Substantia nigra (tissue), 51 donors: ENCODE measurements at places on chromosomes 7 and 10.

GRCh38 chr10:63884426-63884825, 363.2 kb downstream of the REEP3 start:
- DNase-seq: no peak

DNA sequence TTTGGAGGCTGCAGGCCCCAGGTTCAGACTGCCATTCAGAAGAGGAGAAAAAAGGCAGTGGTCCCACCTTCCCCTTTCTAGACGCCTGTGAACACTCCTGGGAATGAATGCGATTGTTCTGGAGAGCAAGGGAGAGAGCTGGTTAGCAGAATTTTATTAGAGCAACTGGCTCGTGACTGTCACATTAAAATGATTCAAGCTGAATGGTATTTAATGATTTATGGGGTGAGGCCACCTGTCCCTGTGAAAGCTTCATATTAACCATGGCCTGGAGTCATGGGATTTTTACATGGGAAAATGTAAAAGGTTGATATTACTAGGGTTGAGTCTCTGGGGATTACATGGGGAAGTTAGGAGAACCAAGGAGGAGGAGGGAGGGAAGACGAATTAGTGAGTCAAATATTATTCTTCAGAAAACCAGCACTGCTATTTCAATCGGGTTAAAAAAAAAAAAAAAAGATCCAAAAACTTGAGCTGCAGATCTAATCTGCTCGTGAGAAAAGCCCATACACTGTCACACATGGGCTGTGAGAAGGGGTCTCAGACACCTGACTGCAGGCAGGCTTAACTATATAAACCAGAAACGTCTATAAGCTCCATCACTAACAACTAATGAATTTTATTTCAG, 8.3 kb downstream of the CXCL12 start:
- DNase-seq: no peak

DNA sequence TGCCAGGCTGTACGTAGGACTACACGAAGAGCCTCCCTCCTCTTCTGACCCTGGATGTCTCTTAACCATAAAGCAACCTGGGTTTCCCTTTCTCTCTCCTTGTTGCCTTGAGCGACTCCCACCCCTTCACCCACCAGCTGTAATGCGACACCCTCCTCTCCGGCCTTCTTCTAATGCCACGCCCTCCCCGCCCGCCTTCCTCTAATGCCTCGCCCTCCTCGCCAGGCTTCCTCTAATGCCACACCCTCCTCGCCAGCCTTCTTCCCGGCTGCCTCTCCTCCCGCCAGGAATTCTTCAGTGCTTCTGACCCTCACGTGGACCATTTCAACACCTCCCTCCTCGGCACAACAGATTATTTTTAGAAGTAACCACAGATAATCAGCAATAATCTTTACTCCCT, 348.5 kb upstream of the SHH start:
- no peak for DNase-seq

DNA sequence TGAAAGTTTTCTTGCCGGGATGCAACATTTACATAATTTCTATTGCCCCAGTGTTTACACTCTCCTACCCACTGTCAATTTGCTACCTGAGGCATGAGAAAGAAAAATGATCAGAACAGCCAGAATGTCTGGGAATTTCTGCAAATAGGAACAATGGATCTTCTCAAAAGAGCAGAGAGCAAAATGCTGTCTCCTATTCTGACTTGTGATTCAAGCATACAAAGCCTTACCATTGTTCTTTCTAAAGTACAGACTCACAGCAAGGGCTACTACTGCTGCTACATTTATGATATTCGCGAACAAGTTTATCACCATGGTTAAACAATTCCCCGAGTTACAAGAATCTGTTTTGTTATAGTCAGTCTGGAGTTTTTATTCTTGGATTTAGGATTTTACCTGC, 329.9 kb upstream of the CELF2 start:
- no peak for DNase-seq

GRCh38 chr10:80410578-80411145, 2.3 kb downstream of the PRXL2A start:
- DNase-seq: no peak

DNA sequence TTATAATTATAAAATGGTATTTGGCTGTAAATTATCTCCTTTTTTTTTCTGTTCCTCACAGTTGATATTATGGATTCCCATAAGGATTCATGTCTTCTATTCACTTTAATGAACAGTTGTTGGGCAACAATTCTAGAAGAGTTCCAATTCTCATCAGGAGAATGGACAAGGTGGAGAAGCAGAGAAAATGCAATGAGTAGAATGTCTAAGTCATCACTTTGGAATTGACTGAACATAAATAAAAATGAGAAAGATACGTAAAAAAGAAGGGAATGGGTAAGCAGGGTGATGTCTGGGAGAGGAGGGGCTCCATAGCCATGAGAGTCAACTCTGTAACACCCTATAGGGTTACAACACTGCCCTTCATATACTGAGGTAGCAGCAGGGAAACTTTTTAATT, 1.8 kb upstream of the CAV2 start:
- no peak for DNase-seq

- DNase-seq: no peak
Observed at GRCh38 chr10:60629332-60629731, 148.9 kb upstream of the CDK1 start.

- DNase-seq: no peak
Observed at GRCh38 chr7:50292763-50293162, 11.8 kb upstream of the IKZF1 start.

- DNase-seq: no peak
Observed at GRCh38 chr10:101617102-101617823, 29.1 kb downstream of the DPCD start.
